ENCODE measurements at places on chromosomes 5 and 9.

- peak; percentile 67 for DNase-seq
These were observed 35.8 kb downstream of the C5orf15 start for GRCh38 chr5:133932441-133933168.

- DNase-seq: no peak
These were observed 36.5 kb upstream of the TENT4A start for GRCh38 chr5:6676702-6677101.

DNA sequence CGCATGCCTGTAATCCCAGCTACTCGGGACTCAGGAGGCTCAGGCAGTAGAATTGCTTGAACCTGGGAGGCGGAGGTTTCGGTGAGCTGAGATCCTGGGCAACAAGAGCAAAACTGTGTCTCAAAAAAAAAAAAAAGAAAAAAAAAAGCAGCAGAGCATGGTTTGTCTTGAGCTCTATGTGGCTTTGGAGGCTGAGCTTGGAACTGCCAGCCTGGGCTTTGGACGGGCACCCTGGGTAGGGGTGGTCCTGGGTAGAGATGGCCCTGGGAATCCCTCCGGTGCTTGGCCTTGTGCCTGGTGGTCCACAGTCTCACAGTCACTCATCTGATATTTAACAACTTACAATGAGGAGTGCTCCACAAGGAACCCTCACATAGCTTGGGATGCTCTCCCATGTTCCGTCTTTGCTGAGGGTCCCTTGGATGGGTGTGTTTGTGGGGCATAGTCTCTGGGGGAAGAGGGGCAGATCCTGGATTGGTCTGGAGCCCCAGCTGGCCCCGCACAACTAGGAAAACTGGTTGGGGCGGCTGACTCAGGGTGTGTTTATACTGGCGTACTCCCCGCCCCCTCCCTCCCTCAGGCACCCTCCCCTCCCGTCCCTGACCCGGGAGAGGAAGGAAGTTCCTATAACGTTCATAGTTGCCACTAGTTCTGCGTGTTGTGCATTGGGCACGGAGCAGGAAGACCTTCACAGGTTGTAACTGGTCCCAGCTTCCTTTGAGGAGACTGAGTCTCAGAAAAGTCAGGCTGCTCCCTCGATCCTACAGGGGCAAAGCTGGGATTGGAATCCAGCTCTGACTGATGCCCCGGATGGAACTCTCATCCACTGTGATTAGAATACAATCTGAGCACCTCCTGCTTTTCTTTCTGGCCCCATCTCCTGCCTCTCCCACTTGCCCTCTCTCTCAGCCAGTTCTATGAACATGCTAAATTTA is 11.2 kb downstream of the IER5L start:
- peak; percentile 83 for DNase-seq

DNA sequence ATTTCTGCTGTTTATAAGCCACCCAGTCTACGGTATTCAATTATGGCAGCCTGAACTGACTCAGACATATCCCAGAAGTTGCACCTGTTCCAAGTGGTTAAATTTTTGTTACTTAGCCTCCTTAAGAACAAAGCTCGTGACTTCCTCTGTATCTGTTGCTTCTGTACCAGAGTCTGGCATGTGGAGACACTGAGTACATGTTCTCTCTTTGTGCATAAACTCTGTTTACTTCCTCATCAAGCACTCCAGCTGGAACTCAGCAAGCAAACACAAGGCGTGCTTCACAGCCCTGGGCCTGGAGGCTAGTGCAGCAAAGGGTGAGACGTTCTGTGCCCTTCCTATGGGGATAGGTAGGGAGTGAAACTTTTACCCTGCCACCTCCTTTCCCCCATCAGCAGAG is 19.0 kb downstream of the C9orf152 start:
- DNase-seq: peak; percentile 63

- DNase-seq: no peak
These were observed 189.9 kb downstream of the ARL15 start for GRCh38 chr5:54120473-54120872.

GRCh38 chr5:124599028-124599973 is 147.1 kb downstream of the ZNF608 start:
- DNase-seq: no peak

- peak; percentile 44 for DNase-seq
These were observed 494.6 kb downstream of the GADD45G start for GRCh38 chr9:90099262-90099963.

DNA sequence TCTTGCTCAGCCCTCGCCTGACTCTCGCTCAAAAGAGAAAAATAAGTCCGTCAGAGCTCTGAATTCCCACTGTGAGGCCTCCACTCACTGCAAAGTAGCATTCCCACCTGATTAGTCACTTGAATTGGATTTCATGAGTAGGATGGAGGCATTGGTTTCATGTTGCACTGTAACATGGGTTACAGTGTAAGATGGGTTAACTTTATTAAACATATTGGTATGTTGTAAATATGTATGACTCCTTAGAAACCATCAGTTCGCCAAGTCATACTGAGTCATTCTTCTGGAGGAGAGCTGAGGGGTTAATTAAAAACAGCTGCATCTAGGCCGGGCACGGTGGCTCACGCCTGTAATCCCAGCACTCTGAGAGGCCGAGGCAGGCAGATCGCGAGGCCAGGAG is 93.8 kb upstream of the BNC2 start:
- DNase-seq: no peak

GRCh38 chr5:125106271-125106670 is 359.8 kb upstream of the ZNF608 start:
- DNase-seq: no peak

DNA sequence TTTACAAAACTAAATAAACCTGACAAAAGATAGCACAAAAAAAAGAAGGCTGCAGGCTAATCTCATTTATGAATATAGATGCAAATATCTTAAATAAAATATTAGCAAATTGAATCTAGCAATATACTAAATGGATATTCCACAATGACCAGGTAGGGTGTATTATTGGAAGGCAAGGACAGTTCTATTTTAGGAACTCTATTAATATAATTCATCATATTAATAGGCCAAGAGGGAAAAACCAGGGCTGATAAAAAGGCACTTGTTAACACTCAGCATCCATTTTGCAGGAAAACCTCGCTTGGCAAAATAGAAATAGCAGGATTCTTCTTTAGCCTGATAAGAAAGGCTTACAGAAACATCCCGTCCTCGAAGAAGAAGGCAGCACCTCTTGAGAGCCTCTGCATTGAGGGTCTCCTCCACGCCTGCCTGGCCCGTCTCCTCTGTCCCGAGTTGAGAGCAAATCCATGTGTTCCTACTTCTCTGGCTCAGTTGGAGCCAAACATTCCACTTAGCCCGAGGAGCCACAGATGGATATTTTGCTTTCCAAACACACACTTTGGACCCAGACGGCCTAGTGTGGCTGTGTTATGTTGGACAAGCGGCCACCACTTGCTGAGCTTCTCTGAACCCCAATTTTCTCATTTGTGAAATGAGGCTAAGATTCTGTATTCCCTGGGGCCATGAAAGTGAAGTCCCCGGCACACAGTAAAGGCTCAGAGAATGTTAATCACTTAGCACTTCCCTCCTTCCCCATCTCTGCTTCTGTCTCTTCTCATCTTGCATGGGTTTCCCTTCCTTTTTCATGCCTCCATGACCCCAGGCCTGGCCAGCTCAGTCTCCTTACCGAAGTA is 181.8 kb upstream of the MVB12B start:
- DNase-seq: no peak

DNA sequence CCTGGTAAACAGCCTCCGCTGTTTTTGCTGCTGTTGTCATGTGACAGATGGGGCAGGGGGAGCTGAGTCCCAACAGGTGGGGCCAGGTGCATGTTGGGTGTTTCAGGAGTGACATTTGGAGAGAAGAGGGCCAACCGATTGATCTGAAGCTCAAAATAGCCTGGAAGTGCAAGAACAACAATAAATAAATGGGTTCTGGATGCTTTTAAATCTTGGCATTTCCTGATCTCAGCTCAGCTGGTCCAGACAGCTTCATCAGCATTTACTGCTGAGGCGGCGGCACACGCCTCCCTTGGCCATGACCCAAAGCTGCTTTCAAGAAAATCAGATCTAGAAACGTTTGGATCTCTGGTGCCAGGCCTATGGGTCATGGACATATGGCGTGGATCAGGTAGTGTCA is 70.5 kb downstream of the PPARGC1B start:
- DNase-seq: no peak

- no peak for DNase-seq
These were observed 772.0 kb upstream of the FAM174A start for GRCh38 chr5:99763021-99763774.

- no peak for DNase-seq
These were observed 18.1 kb downstream of the MAP1B start for GRCh38 chr5:72125271-72125940.

DNA sequence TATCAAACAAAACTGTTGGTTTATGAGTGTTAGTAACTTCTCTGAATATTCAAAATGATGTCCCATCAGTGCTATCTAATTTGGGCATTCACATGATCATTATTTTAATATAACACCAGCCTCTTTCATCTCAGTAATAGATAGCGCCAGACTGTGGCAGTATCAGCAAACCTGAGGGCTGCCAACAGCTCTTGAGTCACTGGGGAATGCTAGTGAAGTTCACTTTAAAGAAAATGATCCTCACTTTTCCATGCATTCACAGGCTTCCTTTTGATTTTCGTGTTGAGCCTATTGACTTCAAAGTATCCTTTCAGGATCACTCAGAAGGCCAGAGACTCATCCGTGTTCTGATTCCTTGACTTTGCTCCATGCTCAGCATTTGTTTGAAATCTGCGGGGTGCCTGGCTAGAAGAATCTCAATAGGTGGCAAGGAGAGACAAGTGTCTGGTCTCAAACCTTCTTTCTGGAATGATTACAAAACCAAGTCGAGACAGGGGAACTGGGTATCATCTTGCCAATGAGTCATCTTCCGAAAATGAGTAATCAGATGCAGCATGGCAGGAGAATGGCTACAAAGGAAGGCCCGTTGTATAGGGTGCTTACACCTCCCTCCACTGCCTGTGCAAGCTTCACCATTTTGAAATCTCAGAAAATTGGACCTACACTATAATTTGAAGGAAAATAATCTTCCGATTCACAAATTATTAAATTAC is 509.1 kb downstream of the RASEF start:
- peak; percentile 26 for DNase-seq

DNA sequence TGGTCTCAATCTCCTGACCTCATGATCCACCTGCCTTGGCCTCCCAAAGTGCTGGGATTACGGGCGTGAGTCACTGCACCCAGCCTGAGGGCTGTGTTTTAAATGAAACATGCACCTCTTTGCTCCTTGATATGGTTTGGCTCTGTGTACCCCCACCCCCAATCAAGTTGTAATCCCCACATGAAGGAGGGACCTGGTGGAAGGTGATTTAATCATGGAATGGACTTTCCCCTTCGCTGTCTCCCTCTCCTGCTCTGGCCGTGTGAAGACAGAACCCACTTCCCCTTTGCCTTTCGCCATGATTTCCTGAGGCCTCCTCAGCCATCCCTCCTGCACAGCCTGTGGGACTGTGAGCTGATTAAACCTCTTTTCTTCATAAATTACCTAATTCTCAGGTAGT is 12.5 kb upstream of the NOTCH1 start:
- peak; percentile 73 for DNase-seq

All from NB4 (cell line).